ENCODE measurements at places on chromosomes 6 and 20.

DNA sequence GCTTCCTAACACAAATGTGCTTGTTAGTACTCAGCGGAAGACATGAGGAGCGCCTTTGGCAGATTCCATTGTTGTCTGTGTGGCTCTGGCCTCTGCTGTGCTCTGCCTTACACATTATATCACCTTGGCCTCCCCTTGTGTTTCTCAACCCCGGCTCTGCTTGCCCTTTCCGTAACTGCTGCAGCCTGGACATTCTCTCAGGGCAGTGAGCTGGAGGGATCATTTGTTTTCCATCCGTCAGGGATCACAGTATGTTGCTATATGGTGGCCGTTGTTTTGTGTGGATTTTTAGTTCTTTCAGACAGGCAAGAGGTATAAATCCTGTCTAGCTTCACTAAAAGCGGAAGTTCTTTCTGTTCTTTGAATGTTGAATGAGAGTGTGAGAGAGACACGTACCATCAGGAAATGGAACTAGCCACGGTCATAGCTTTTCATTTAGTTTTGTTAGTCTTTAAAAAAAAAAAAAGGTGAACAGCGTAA lies 175.1 kb downstream of the JARID2 start:
- DNase-seq = no peak

- DNase-seq = no peak
Observed at GRCh38 chr6:137494988-137495702, 951 bp upstream of the OLIG3 start.

DNA sequence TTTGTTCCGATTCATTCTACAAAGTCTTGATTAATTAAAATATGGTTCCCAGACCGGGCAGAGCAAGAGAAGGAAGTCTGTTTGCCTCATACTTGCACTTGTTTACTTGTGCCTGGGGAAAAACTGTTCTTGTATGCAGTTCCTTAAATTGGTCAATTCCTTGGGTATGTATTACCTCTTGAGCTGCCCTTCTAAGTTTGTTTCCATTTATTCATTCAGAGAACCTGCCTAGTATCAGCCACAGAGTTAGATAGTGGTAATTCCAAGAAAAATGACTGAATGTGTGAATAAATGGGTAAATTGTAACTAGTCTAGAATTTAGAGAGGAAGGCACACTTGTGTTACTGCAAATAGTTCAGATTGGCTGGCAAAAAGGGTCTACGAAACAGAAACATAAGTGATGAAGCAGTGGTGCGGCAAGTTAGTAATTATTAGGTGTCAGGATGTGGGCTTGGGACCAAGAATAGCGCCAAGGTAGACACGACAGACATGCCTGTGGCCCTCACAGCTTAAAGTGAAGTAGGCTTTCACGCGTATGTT lies 525 bp upstream of the MAK start:
- DNase-seq = no peak

GRCh38 chr6:45132059-45132458 lies 196.1 kb upstream of the RUNX2 start:
- DNase-seq = no peak

DNA sequence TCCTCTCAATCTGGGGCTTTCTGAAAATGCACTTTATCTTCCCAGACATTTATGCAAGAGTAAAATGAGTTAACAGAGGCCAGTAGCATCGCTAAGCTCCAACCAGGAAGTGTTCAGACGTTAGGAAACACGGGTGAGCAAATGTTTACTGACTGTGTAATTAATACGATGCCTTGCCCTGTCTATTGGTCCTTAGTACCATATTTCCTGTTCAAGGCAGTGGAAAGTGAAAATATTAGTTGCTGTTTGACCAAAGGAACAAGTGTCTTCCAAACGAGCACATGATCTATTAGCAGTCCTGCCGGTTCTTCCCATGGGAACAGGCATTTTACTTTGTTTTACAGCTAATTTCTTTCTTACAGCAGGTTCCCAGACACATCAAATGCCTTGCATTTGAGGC lies 311.1 kb upstream of the JAG1 start:
- no peak for DNase-seq

- DNase-seq = no peak
Observed at GRCh38 chr6:32685603-32686002, 19.1 kb upstream of the HLA-DQB1 start.

DNA sequence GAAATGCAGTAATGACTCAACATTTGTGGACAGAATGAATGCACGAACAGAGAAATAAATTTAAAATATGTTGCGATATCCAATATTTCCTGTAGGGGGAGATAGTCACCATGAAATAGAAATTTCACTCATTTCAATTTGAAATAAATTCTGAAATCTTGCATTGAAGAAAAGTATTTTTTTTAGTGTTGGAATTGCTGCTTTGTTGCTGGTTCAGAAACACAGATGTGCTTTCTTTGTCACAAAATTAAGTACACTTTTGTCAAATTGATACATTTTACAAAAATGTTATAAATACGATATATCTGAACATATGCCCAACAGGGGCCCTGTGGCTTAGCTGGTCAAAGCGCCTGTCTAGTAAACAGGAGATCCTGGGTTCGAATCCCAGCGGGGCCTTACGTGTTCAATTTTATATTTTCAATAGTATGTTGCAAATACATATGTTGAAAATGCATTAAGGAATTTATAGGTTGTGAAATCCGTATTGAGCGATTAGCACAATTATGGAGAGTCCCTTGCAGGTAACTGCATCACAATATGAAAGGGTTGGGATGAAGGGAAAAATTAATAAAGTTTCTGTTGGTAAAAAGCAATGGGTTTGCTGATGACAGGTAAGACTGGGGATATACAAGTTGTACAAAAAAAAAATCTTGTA lies 85.4 kb upstream of the PRSS16 start:
- DNase-seq = no peak

DNA sequence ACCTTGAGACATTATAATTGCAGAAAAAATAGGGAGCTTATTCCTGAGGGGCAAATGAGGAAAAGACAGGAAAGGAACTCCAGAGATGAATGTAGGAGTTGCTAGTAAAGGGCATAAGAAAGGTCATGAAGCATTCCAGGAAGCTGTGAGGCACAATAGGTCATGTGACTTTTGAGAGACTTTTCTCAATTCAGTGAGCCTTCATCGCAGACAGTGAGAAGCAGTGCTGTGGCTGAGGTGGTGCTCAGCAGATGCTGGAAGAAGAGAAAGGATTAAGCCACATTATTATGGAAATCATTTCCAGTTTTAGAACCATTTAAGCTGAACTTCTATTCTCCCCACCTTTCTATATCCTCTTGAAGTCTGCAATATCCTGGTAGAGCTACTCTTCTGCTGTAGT lies 4.1 kb downstream of the SPTLC3 start:
- DNase-seq = no peak

GRCh38 chr20:38275815-38276550 lies 15.4 kb upstream of the KIAA1755 start:
- DNase-seq = no peak

- DNase-seq = no peak
Observed at GRCh38 chr6:43862925-43863324, 92.9 kb downstream of the VEGFA start.

DNA sequence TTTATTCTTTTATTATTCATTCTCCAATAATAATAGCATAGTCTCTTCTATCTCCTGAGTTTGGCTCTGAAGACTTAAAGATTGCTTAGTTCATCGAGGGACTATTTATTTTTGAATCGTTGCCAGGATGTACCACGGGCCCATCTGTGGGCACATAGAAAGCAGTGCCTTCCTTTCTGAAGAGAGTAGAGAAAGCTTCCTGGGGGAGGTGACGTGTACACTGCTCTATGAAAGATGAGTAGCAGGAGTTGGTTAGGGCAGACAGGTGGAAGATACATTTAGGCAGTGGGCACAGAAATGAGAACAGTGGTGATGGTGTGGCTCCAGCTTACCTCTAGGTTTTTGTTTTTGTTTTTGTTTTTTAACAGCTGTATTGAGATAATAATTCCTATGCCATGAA lies 98.4 kb downstream of the CDKAL1 start:
- DNase-seq = no peak

DNA sequence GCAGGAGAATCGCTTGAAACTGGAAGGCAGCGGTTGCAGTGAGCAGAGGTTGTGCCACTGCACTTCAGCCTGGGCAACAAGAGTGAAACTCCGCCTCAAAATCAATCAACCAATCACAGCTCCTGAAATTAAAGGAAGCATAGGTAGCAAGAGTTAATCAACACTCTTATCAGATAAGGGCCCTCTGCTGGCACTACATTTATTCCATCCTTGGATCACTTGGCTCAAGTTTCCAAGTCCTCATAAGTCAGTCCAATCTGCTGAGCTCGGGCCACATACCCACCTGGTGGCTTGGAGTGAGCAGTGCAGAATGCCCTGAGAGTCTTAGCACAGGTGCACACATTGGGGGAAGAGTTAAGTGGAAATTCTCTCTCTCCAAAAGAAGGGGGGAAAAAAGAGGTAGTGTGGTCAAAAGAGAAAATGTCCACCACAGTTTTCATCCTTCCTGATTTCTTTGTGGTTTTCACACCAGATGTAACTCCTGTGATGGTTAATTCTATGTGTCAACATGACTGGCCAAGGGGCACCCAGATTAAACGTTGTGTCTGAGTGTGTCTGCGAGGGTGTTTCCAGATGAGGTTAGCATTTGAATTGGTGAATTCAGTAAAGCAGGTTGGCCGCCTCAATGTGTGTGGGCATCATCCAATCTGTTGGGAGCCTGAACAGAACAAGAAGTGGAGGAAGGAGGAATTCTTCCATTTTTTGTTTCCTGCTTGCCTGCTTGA lies 14.2 kb upstream of the FAM8A1 start:
- DNase-seq = no peak

DNA sequence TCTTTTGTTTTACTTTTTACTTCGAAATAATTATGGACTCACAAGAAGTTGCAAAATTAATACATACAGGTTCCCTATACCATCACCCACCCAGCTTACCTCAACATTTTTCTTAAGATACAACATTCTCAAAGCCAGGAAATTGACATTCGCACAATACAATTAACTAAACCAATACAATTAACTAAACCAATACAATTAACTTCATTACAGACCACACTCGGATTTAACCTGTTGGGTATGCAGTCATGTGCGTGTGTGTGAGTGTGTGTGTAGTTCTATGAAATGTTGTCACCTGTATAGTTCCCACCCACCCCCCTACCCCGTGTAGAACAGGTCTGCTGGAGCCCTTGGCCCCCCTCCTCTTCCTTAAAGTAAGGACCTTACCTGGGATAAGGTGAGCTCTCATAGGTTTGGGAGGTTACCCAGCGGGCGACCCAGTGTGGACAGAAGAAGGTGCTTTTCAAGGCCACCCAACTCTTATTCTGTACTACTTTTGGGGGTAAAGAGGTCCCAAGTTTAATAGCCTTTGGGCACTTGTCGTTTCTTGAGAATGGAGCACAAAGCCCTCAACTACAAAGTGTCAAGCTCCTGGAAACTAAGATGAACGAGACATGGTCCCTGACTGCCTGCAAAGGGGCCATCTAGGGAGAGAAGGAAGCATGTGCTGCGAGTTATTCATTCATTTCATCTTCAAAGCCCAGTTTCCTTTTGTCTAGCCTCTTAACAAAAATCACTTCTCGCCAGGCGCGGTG lies 544 bp upstream of the STK38 start:
- DNase-seq = no peak

DNA sequence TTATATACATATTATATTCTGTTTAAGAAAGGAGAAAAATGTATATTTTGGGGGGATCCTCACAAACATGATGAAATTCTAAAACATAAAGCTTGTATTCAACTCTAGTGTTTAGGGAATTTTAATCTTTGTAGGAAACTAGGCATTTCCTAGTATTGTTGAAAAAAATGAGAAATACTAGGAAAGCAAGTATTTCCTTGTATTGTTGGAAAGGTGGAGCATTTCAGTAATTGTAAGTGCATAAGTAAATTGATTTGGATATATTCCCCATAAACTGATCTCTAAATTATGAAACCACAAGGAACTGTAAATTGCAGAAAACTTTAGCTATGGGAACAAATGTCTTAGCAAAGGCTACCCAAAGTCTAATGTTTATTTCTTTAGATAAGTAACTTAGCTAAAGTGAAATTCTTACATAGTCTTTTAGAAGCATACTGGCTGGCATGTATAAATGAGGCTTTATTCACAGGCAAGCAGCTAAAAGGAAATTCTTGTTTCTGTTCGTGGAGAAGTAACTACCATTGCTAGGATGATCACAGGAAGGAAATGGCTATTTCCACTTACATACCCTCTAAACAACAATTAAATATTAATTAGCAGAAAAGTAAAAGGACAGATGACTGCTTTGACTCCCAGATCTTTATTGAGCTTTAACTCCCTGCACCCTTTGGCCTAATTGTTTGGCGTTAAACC lies 19.9 kb upstream of the NRN1 start:
- DNase-seq = no peak

- DNase-seq = no peak
Observed at GRCh38 chr6:14841901-14842421, 403.9 kb upstream of the JARID2 start.

GRCh38 chr6:137246791-137247202 lies 27.6 kb upstream of the IFNGR1 start:
- no peak for DNase-seq

DNA sequence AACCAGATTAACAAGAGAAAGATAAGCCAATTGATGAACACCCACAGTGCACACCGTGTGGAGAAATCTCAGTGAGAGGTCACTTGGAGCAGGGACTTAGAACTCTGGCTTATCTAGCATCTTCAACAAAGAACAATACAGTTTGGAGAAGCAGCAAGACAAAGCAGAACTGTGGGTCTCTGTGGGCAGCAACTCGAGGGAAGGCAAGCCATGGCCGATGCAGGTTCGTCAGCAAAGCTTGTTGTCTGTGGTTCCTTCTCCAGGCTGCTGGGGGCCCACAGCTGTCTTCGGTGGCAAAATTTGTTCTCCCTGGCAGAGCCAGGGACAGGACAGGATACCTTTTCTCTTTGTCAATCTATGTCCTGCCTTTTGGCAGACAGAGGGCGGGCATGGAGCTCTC lies 22.1 kb downstream of the RPP40 start:
- no peak for DNase-seq

DNA sequence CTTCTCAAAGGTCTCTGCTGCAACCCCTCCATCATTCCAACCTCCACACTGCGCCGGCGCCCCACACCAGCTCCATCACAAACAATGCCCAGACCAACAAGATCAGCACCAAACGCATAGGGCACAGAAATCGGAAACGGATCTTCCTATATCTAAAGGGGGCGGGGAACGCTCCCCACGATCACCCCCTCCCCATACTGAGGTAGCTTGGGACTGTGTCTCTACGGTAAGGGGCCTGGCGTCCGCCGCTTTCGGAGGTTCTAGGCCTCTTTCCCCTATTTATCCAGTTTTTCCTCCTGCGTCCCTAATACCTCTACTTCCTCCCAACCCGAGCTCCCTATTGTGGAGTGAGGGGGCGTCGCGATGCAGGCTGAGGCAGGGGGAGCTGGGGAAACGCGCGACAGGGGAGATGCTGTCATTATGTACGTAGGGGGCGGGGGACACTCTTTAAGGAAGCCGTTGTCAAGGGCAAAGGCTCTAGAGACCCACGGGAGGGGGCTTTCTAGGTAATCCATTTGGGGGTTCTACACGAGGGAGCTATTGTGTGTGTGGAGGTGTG lies 909 bp downstream of the DNAAF9 start:
- DNase-seq = peak; percentile 22

- no peak for DNase-seq
Observed at GRCh38 chr6:33790379-33790778, 1.4 kb upstream of the LEMD2 start.

- DNase-seq = no peak
Observed at GRCh38 chr6:36327226-36327918, 9.3 kb downstream of the BNIP5 start.

- DNase-seq = no peak
Observed at GRCh38 chr20:12207875-12208274, 290.2 kb downstream of the BTBD3 start.
